Stimulated activated CD4-positive, alpha-beta T cell treated with anti-CD3 and anti-CD28 coated beads, Interleukin-1b, Interleukin-23, amount 100 ng/mL, for 1 hour (primary cell): ENCODE measurements at places on chromosomes 11 and 22.

- DNase-seq: no peak
These were observed 135.1 kb downstream of the RAB38 start for GRCh38 chr11:88040148-88040496.

DNA sequence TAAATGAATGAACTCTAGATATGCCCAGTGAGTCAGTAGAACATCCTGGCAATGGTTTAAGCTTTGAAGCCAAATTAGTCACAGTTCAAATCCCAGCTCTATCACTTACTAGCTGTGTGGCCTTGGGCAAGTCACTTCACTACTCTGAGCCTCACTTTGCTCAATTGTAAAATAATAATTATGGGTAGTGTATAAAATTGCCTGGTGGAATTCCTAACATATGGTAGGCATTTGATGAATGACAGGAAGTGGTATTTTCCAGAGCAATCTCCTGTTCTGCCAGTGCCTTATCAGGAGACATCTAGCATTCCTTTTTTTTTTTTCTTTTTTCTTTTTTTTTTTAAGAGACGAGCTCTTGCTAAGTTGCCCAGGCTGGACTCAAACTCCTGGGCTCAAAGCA is 13.0 kb downstream of the SCN4B start:
- no peak for DNase-seq

- no peak for DNase-seq
These were observed 38.2 kb upstream of the YWHAH start for GRCh38 chr22:31906086-31906485.

GRCh38 chr11:95324826-95325225 is 93.8 kb upstream of the SESN3 start:
- no peak for DNase-seq

- peak; percentile 74 for DNase-seq
These were observed 5.9 kb downstream of the CENPM start for GRCh38 chr22:41940832-41941765.

DNA sequence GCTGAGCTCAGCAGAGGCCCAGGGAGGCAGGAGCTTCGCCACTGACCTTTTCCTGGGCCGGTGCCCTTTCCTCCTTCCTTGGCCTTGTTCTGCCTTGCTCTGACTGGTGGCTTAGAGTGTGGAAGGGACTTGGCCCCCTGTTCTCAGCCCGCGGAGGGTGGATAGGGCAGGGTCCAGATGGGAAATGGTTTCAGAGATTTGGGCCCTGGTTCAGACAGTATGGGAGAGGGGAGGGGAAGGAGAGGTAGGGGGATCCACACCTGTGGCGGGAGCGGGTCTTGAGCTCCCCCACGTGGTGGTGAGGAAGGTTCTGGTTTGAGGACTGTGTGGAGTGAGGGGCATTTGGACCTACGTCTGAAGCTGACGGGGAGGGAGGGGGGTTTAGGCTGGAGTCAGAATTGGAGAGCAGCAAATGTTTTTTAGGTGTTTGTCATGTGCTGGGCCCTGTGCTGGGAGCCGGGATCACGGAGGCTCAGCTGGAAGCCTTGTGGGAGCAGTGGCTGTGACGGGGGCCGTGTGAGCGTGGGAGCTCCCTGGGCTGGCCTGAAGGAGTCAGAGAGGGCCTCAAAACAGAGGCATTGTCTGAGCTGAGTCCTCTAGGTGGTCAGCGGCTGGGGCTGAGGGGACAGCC is 27.2 kb downstream of the SHANK3 start:
- no peak for DNase-seq

GRCh38 chr11:67099831-67100324 is 19.2 kb upstream of the KDM2A start:
- DNase-seq: no peak

GRCh38 chr11:2789791-2790567 is 90.2 kb upstream of the KCNQ1OT1 start:
- no peak for DNase-seq
